GF-D8 (cell line): ENCODE measurements at places on chromosomes 13 and 19.

GRCh38 chr13:46015366-46015765, 37.2 kb downstream of the ZC3H13 start:
- no peak for DNase-seq

DNA sequence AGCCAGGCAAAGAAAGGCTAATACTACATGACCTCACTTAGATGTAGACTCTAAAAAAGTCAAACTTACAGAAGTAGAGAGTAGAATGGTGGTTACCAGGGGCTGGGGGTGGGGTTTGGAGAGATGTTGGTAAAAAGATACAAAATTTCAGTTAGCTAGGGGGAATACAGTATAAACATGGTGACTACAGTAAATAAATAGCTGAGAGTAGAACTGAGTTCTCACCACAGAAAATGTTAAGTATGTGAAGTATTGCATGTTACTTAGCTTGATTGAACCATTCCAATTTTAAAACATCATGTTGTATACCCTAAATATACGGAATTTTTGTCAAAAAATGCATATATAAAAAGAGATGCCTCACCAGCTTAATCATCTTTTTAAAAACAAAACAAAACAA, 67.5 kb upstream of the DOCK9 start:
- no peak for DNase-seq

GRCh38 chr13:33875618-33876401, 57.9 kb downstream of the RFC3 start:
- DNase-seq = no peak

GRCh38 chr19:49222011-49222410, 64.4 kb downstream of the TRPM4 start:
- DNase-seq = no peak

GRCh38 chr13:27372896-27373295, 51.5 kb upstream of the GTF3A start:
- no peak for DNase-seq

GRCh38 chr19:47459477-47459876, 12.2 kb downstream of the SLC8A2 start:
- DNase-seq = no peak

GRCh38 chr19:10226376-10227025, 4.6 kb downstream of the S1PR2 start:
- no peak for DNase-seq

GRCh38 chr13:40272776-40273139, 393.7 kb downstream of the FOXO1 start:
- no peak for DNase-seq

GRCh38 chr13:98467263-98467985, 109.5 kb downstream of the STK24 start:
- DNase-seq = no peak

- no peak for DNase-seq
Measured at GRCh38 chr19:5048727-5049553, 80.0 kb downstream of the KDM4B start.

GRCh38 chr13:34361560-34361959, 543.6 kb downstream of the RFC3 start:
- DNase-seq = no peak

DNA sequence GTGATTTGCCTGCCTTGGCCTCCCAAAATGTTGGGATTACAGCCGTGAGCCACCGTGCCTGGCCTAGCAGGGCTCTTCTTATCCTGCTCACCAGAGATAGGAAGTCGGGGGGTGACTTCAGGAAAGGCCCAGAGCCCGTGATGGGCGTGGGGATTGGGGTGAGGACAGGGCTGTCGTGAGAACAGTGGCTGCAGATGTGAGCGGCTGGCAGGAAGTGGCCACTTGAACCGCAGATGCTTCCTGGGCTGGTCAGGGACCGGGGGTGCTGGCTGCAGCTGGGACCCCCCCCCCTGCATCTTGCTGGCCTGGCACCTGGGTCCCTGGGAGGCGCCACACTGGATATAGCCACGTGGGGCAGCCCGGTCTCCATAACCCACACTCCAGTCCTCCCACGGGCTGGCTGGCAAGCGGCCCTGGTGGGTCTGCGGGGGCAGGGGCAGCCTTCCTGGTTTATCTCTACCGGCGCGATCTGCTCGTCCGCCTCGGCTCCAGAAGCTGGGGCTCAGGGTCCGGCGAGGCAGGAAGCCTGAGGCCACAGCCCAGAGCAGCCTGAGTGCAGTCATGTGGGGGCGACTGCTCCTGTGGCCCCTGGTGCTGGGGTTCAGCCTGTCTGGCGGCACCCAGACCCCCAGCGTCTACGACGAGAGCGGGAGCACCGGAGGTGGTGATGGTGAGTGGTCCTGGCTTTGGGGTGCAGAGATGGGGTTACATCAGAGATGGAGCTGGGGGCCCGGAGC, at the start of gene F2RL3:
Gene F2RL3, plus strand, starts transcription at position 371 of the 737 bp plus-strand sequence. Its CDS starts 191 bp downstream, at position 562.
- DNase-seq = peak; percentile 66

GRCh38 chr19:41541990-41542584, 33.9 kb upstream of the CEACAM21 start:
- no peak for DNase-seq

DNA sequence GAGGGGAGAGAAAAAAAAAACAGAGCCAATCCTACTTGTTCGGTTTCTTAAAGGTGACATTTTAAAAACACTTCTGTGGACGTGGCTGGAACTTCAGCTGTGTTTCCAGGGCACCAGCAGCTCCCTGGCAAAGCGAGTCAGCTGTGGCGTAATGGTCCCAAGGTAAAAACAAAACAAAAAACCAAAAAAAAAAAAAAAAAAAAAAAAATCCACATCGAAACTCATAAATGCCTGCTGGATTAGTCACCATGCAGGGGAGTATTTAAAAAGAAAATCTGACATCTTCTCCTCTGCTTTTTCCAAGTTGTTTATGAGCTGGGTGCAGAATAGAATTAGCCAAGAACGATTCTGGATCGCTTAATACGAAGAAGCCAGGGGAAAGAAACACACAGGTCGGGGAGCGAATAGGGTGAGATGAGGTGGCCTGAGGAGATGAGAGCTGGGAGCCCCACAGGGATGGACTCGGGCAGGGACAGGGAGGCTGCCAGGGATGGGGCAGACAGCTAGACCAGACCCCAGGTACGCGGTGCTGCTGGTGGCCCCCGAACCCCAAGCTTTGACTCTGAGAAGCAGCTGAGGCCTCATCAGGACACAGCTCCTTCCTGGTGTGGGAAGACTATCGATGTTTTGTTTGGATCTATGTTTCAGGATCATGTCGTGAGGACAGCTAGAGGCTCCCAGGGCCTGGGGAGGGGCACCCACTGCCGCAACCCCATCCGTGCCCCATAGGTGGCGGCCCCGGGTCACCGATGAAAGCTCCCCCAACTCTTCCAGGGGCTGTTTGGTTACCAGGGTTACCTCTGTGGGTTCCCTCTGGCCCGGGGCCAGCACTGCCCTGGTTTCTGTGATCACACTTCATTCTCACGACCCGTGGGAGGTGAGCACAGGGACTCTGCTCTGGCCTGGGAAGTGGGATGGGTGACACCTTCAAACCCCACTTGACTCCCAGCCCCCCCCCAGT, 3.1 kb upstream of the CTXN1 start:
- DNase-seq = no peak

- DNase-seq = no peak
Measured at GRCh38 chr19:50239921-50240590, 36.6 kb downstream of the MYH14 start.

GRCh38 chr13:104008541-104009435, 942.6 kb upstream of the SLC10A2 start:
- no peak for DNase-seq

GRCh38 chr13:91904005-91904404, 505.6 kb downstream of the GPC5 start:
- no peak for DNase-seq

DNA sequence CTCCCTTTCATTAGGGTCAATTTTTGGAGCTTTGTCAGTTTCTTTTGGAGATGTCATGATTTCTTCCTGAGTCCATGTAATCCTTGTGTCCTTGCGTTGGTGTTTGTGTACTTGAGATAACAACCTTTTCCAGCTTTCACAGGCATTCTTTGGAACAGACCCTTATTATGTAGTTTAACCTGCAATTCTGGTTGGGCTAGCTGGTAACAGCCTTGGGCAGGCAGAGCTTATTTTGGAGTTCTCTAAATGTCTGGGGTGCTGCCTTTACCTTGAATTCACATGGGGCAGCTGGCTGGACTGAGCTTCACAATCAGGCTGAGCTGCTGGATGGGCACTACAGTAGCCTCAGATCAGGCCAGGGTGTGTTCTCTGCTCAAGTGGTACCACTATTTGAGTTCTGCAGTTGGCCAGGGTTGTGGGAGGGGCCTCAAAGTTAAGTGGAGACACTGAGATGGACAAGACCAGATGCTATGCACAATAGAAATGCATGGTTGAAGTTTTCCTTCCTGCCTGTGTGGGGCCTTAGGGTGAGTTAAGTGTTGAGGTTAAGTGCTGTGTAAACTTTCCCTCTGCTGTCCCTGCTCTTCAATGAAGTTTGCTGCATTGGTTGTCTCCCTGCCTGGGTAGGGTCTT, 277.3 kb downstream of the ATP8A2 start:
- no peak for DNase-seq

DNA sequence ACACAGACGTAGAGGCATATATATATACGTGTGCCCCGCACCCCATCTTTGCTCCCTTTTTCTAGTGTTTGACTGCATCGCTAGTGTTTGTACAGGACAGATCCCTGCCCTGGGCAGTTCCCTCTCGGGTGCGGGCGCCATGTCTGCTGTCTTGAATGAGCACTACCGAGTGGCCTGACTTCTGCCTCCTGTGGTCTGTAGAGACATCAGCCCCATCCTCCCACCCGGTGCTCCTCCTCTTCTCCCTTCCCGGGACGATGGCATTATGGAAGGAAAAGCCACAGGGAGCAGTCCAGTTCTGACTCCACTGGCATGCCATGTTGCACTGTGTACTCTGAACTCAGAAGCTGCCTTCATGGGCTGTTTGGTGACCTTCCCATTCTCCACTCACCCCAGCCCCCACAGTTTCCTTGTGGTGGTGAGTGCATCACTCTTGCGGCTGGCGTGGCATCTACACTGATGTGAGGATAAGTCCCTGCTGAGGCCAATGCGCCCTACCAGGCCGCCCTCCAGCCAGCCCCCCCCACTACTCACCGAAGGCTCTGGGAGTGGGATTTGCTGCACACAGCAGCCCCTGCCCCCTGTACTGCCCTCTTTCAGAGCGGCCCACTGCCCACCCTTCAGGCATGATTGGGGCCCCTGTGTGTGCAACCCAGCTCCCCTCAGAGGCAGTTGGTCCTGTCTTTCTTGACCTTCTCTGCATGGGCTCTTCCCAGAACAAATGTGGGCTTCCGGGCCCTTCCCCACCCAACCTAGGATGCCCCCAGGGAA, 25.2 kb downstream of the TDRD12 start:
- no peak for DNase-seq

GRCh38 chr19:50531171-50531612, 17.5 kb upstream of the ASPDH start:
- DNase-seq = no peak

DNA sequence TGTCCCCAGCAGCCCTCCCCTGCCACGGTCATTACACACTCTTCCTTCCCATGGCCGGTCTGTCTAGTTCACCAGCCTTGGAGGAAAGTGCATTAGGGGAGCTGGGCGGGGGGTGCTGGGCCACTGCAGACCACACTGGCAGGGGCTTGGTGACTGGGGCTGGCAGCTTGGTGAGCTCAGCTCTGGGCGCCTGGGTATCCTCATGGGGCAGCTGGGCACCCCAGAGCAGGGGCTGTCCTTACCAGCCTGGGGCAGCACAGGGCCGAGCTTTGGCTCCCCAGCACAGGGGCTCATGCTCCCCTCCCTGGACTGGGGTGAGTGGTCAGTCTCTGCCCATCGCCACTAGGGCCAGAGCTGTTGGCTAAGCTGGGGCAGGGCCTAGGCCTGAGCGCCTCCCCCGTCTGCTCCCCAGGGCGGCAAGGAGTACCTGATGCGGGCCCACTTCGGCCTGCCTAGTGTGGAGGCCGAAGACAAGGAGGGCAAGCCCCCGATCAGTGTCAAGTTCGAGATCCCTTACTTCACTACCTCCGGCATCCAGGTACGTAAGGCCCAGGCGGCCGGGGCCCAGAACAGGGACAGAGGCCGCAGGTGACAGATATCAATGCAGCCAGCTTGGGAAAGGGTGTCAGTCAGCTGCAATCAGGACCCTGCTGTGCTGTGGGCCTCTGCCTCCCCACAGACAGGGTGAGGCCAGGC, 35.5 kb downstream of the AP1M1 start:
- no peak for DNase-seq

GRCh38 chr19:5718579-5719273, 1.2 kb downstream of the LONP1 start:
- peak; percentile 73 for DNase-seq

DNA sequence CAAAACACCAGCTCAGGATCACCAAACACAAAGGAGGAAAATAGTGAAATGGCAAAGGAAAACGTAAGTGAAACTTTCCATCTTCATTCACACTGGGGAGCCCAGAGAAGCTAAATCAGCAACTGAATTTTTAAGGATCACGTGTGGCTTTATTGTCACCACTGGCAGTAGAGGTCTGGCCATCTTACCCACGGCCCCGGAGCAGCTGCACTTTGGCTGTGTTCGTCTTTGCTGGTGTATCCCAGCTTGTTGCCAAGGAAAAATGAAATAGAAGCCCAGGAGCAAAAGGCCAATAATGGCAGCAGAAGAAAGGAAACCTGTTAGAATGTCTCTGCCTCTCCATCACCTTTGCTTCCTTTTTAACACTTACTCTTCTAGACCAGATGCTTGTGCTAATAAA, 274.7 kb downstream of the FOXO1 start:
- DNase-seq = no peak

GRCh38 chr19:19743176-19743575, 10.3 kb upstream of the ZNF14 start:
- no peak for DNase-seq

DNA sequence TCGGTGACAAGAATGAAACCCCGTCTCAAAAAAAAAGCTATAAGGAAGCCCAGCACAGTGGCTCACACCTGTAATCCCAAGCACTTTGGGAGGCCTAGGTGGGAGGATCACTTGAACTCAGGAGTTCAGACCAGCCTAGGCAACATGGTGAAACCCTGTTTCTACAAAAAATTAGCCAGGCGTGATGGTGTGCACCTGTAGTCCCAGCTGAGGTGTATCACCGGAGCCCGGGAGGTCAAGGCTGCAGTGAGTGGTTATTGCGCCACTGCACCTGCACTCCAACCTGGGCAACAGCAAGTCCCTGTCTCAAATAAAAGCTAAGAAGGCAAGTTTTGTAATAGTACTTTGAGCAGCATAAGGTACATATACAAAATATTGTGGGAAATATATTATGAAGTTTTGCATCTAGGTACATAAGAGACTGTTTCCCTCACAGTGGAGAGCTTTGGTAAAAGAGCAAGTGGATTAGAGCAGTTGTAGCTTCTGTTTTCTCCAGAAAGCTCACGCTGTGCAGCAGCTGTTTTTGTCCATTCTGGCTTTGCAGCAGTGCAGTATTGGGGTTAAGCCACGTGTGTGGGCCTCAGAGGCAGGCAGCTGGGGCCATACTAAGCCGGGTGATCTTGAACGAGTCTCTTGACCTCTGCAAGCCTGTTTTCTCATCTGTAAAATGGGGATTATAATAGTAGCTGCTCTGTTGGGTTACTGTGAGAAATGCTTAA, 35.4 kb downstream of the ARHGAP35 start:
- DNase-seq = no peak

DNA sequence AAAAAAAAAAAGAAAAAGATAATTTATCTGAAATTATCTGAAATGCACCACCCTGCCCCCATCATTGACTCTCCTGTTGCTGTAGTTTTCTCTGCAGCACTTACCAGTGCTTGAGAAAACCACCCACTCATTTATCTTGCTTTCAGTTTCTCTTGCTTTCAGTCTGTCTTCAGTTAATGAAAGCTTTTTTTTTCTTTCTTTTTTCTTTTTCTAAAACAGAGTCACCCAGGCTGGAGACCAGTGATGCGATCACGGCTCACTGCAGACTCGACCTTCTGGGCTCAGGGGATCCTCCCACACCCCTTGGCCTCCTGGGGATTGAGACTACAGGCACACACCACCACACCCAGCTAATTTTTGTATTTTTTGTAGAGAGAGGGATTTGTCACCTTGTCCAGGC, 4.3 kb upstream of the ACP5 start:
- no peak for DNase-seq
